ENCODE measurements at places on chromosomes 2 and 18. TPM values are rescaled to one million over a fixed set of nuclear protein-coding genes. Genes with fewer than 3 reads are reported as not detected.

PLGLB2 gene
- 1.2 TPM for total RNA-seq

BMP10 gene
- not detected for total RNA-seq

SLC9A2 gene
- total RNA-seq = not detected

RAD51AP2 gene
- total RNA-seq = under 0.01 TPM

FBLN7 gene
- 4.4 TPM for total RNA-seq

TCF23 gene
- not detected for total RNA-seq

SLC39A10 gene
- total RNA-seq = 31.3 TPM

UGT1A6 gene
- total RNA-seq = not detected

C2orf74 gene
- total RNA-seq = 31.6 TPM

Data from LHCN-M2 (cell line).